ENCODE measurements at places on chromosomes 11 and 22.

GRCh38 chr22:19811811-19812771 lies 42.6 kb downstream of the GNB1L start:
- no peak for DNase-seq

GRCh38 chr11:92259861-92260260 lies 35.2 kb downstream of the FAT3 start:
- no peak for DNase-seq

- DNase-seq = peak; percentile 45
These were observed 122.5 kb downstream of the WNT11 start for GRCh38 chr11:76083563-76084451.

DNA sequence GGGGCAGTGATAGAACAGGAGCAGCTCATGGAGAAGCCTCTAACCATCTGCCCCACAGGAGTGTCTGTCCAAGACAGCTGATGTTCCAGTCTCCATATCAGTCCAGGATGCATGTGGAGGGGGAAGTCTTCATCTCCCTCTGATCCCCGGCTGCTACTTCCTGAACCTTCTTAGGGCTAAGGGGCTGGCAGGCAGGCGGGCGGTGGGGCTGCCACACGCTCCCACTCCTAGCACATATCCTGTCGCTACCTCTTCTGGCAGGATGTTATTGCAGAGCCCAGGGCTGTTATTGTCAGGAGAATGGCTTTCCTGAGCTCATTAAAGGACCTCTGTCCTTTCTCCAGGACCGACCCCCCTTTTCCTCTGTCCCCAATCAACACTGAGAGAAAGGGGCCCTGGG lies 25.4 kb downstream of the LRRC55 start:
- no peak for DNase-seq

DNA sequence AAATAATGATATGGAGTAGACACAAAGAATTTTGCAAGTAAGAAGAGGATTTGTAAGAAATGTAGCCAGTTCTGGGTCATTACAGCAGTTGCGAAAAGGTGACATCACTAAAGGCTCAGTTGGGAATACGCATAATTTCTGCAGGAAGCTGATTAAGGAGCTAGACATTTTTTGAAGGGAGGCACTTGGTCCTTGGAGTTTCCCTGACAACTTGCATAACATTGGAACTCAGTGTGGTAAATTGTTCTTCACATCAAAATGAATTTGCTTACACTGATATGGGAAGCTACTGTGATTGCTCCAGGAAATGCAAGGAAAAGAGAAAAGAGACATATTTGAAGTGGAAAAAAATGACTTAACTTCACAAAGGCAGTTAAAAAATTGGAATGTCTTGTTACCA lies 626.1 kb downstream of the NELL1 start:
- DNase-seq = peak; percentile 79

- DNase-seq = no peak
These were observed 4.3 kb downstream of the RELA start for GRCh38 chr11:65658174-65659021.

- DNase-seq = peak; percentile 77
These were observed 310 bp downstream of the TCF20 start for GRCh38 chr22:42270176-42270509.

DNA sequence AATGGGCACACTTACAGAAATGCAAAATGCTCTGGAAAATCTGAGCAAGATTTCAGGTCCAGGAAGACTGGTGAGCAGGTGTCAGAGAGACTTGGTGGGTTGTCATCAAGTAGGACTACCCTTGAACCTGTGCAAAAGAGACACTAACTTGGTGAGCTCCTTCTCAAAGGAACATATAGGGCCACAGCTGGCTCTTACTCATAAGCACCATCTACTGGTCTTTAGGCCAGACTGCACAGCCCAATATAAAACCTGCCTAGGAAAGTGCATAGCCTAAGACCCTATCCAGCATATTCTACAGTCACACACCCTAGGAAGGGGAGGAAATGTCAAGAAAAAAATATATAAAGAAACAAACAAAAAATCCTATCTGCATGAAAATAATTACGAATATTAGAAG lies 18.2 kb upstream of the OR10W1 start:
- DNase-seq = peak; percentile 66

All from mesendoderm (in vitro differentiated cells).